ENCODE measurements at places on chromosomes 2 and 18. TPM values are rescaled to one million over a fixed set of nuclear protein-coding genes. Genes with fewer than 3 reads are reported as not detected.

Gene ST6GAL2
- total RNA-seq, result 19.4 TPM

Gene GALR1
- not detected for total RNA-seq

Gene NMUR1
- total RNA-seq, result not detected

Gene ALLC
- total RNA-seq, result 0.06 TPM

Gene NEUROD1
- not detected for total RNA-seq

Gene UBXN2A
- total RNA-seq, result 20.5 TPM

Gene TXNDC2
- total RNA-seq, result 0.21 TPM

Gene TFCP2L1
- 0.74 TPM for total RNA-seq

Gene CCDC74B
- 7.4 TPM for total RNA-seq

Gene CRACDL
- total RNA-seq, result 0.54 TPM

Gene POTEI
- 0.01 TPM for total RNA-seq

Gene ELOA2
- total RNA-seq, result not detected

Gene UGT1A1
- 0.71 TPM for total RNA-seq

Gene KCNF1
- 42.7 TPM for total RNA-seq

Gene RGPD3
- 0.19 TPM for total RNA-seq

Gene SERPINB10
- total RNA-seq, result not detected

Gene CRIM1
- total RNA-seq, result 134 TPM
